T-helper 17 cell (primary cell): ENCODE measurements at places on chromosomes 2 and 18. TPM values are rescaled to one million over a fixed set of nuclear protein-coding genes. Genes with fewer than 3 reads are reported as not detected.

The NYAP2 gene
- 0.12 TPM for total RNA-seq

DNA sequence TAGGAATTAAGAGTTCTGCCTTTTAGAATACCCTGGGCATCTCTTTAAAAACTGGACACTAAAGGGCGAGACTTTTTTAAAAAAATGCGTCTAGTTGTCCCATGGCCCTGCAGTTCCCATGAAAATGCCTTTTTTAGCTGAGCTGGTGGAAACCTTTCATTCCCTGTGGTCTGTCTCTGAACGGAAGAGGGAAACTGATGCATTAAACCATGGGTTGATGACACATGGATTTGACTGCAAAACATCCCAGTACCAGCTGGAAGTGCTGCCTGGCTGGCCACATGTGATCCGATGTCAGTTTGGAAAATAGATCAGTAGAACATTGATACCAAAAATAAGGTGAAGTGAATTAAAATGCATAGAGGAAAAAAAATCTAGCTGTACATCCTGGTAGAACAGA, 129.2 kb downstream of the MYO1B start:
- DNase-seq = no peak

DNA sequence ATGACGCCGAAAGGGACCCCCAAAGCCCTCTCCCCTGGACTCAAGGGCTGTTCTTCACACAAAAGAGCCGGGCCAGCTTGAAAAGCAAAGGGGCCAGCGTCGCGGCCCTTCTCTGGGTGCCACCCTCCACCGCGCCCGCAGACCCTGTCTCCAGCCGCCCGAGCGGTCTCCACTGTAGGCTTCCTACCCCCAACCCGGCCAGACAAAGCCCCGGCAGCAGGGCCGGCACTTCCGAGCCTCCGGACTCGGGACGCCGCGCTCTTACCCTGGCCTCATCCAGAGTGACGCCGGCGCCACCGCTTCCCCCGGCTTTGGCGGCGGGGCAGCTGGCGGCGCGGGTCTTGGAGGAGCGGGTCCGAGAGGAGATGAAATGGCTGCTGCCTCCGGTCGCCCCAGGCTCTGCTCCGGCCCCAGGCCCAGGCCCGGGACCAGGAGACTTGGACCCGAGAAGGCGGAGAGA, 603 bp downstream of the ATAD2B start:
- no peak for DNase-seq

DNA sequence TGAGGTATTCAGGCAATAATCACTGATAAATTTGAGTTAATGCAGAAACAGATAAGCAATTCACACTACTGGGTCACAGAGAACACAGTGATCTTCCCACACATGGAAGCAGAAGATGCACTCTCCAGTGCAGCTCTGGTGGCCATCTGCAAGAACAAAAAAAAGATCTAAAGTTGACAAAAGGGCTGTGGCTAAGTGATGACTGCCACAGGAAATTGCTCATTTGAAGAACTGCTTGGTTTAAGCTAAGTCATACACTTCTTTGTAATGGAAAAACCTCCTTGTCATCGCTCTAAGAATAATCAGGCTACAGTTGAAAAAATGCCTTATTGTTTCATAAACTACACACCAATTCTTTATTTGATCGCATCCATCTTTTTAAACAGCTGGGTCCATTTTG, 115.1 kb downstream of the DTNB start:
- no peak for DNase-seq

DNA sequence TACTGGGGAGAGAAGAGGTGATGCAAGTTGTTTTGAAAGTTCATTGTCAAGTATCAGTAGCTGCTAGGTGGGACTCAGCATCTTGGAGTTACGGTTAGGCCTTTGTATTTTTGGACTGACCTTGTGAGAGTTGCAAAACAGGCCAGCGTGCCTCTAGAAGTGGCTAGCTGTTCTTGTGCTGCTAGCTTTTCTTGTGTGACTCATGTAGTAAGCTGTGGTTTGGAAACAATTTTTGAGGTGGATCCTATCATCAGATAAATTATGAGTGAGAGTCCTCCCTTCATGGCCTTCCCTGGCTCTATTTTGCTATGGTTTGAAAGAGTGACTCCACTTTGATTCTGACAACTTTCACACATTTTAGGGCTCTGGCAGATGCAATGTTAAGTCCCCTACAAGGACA, 409.2 kb upstream of the HS6ST1 start:
- DNase-seq = no peak

- DNase-seq = no peak
These were observed 184.8 kb upstream of the ZEB2 start for GRCh38 chr2:144704709-144705095.

GRCh38 chr2:152243761-152244640, 68.4 kb upstream of the STAM2 start:
- no peak for DNase-seq
